Small intestine (tissue), 16 donors: ENCODE measurements at places on chromosomes 11 and 22.
A peak's percentile ranks its signal among the peaks of the same experiment; 100 is the strongest.

DNA sequence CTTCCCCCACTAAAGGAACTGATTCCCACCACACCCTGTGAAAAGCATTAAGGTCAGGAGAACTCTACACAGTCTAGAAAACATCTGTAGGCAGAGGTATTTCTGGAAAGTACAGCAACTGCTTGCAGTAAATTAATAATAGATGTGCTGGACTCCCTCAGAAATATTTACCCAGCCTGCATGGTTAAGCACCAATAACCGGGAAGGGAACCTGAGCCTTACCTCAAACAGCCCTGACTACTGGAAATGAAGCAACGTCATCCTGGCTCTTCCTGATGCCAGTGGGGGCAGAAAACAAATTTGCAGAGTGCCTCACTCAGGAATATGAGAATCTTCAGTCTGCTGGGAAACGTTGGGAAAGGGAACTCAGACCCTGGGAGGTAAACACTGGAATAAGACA, 318.1 kb downstream of the TENM4 start:
- no peak overlapping the region for H3K27ac ChIP-seq
- H3K27me3 ChIP-seq = no peaks in the 10 kb centered on the region
- H3K36me3 ChIP-seq = no peaks in the 10 kb centered on the region
- H3K4me1 ChIP-seq = no peaks in the 10 kb centered on the region

DNA sequence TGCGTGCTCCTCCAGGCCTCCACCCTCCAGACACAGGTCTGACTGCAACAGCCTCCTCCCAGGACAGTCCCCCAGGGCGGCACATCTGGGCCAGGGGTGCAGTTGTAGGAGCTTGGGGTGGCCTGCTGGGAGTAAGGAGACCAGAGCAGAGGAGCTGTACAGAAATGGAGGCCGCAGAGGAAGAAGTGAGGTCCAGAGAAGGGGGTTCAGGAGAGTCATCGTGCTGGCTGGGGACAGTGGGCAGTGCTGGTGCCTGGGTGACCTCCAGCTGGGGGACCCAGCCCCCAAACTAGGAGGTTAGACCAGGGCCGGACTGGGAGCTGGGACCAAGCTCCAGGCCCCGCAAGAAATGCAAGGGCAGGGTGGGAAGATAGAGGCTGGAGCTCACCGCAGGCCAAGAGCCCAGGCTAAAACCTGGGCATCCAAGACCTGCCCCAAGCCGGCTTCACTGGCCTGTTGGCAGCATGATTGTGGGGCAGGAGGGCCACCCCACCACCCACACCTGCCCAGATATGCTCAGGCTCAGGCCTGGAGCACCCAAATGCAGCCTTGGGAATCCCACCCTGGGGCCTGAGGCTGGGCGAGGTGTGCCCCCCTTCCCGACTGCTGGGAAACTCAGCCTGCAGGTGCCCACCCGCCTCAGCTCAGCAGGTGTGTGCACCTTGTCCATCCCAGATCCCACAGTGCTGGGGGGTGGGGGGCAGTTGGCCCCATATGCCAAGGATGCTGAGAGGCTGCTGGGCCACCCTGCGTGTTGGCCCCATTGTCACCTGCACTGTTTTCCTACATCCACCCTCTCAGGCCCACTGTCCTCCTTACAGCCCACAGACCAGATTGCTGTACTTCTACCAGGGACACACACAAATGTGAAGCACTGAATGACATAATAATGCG, 96.9 kb downstream of the MORC2 start:
- H3K4me3 ChIP-seq = no peak overlapping the region
- no peaks in the 10 kb centered on the region for H3K4me1 ChIP-seq
- H3K27ac ChIP-seq = no peak overlapping the region

GRCh38 chr22:20531404-20532201, 24.2 kb downstream of the MED15 start:
- no peak overlapping the region for H3K4me3 ChIP-seq
- H3K27me3 ChIP-seq = no peaks in the 10 kb centered on the region
- H3K27ac ChIP-seq = peak overlapping the region; percentile 44
- H3K36me3 ChIP-seq = peaks cover 73% of the 10 kb centered on the region
- peaks cover 26% of the 10 kb centered on the region for H3K4me1 ChIP-seq

DNA sequence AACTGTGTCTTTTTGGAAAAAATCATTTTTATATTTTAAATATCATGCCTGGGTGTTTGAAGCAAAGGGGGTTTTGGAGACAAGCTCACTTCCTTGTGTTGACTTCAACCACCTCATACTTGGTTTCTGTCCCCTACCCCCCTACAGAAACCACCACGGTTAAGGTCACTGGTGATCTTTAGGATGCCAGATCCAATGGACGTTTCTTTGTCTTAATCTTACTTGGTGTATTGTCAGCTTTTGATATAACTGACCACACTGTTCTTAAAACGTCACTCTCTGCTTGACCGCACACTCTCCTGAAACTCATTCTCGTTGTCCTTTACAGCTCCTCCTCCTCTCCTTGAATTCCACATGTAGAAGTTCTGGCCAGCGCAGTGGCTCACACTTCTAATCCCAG, 34.8 kb upstream of the SWAP70 start:
- DNase-seq = no peak
- no peaks in the 10 kb centered on the region for H3K27me3 ChIP-seq
- H3K27ac ChIP-seq = no peak overlapping the region

- no peak overlapping the region for H3K4me3 ChIP-seq
- no peaks in the 10 kb centered on the region for H3K36me3 ChIP-seq
- DNase-seq = no peak
- no peaks in the 10 kb centered on the region for H3K27me3 ChIP-seq
Observed at GRCh38 chr11:114889594-114890011, 211.3 kb downstream of the NXPE2 start.

DNA sequence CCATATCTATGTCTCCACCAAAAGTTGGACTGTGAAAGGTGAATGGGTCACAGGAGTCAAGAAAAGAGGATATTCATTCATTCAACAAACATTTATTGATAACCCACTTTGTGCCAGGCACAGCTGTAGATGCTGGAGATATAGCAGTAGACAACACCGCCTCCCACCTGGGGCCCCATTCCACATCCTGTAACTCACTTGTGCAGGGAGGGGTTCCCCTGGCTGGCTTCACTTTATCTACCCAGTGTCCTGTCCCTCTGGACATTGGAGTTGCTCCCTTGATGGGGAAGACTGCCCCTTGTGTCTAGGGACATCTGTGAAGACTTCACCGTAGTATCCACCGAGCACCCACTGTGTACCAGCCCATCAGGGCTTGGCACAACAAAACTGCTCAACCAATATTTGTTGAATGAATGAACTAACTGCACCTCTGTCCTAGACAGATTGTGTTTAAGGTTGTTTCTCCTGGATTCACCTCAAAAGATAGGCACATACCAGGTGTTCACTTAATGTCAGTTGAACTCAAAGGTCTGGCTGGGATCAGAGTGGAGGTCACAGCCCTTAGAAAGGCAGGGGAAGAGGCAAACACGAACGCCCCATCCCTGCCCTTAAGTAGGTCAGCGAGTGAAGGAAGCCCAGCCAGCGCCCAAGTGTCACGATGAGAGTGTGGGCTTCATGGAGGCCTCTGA, 1.4 kb upstream of the OVOL1 start:
- no peak for DNase-seq
- peaks cover 33% of the 10 kb centered on the region for H3K4me1 ChIP-seq
- no peak overlapping the region for H3K27ac ChIP-seq
- no peaks in the 10 kb centered on the region for H3K36me3 ChIP-seq

- no peak overlapping the region for H3K4me3 ChIP-seq
- no peak overlapping the region for H3K27ac ChIP-seq
- peaks cover 6% of the 10 kb centered on the region for H3K27me3 ChIP-seq
- H3K4me1 ChIP-seq = no peaks in the 10 kb centered on the region
Observed at GRCh38 chr22:19742160-19743066, 18.2 kb upstream of the TBX1 start.

DNA sequence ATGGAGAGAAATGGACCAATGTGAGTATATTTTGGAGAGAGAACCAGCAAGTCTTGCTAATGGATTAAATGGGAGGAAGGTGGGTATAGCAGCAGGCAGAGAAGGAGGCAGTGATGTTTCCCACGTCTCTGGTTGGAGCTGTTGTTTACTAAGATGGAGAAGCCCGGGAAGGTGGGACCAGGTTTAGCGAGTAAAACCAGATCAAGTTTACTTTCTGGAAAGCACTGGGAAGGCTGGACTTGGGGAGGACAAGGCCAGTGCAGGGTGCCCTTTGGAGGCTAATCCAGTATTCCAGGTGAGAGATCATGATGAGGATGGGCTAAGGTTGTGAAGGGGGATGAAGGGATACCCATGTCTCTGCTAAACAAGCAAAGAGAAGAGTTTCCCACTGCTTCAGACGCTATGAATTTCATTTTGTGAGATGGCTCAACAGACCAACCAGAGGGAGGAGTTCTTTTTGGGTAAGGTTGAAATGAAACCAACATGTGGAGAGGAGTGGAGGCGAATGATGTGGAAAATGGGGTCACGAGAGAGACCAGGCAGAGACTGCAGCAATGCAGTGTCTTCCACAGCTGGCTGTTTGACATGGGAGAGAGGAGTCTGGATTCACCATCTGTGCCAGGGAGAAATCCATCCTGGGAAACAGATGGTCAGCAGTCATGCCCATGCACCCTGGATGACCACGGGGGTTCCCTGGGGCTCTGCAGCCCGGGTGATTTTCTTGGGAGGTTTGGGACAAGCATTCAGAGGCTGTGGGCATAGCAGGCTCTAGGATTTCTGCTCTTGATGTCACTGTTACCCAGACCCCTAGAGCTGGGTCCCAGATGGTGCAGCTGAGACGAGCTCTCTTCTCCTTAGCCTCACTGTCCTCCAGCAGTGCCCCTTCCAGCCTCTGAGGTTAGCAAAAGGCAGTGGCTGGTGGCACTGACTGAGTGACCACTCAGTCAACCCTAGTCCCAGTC, 24.9 kb downstream of the COMMD9 start:
- H3K36me3 ChIP-seq = peaks cover 2% of the 10 kb centered on the region
- H3K4me3 ChIP-seq = no peak overlapping the region
- no peaks in the 10 kb centered on the region for H3K27me3 ChIP-seq
- no peaks in the 10 kb centered on the region for H3K4me1 ChIP-seq
- no peak overlapping the region for H3K27ac ChIP-seq

GRCh38 chr11:66725647-66726046, 3.4 kb downstream of the SPTBN2 start:
- DNase-seq = no peak
- H3K27ac ChIP-seq = no peak overlapping the region
- no peak overlapping the region for H3K4me3 ChIP-seq
- no peaks in the 10 kb centered on the region for H3K36me3 ChIP-seq
- H3K27me3 ChIP-seq = peaks cover 16% of the 10 kb centered on the region

DNA sequence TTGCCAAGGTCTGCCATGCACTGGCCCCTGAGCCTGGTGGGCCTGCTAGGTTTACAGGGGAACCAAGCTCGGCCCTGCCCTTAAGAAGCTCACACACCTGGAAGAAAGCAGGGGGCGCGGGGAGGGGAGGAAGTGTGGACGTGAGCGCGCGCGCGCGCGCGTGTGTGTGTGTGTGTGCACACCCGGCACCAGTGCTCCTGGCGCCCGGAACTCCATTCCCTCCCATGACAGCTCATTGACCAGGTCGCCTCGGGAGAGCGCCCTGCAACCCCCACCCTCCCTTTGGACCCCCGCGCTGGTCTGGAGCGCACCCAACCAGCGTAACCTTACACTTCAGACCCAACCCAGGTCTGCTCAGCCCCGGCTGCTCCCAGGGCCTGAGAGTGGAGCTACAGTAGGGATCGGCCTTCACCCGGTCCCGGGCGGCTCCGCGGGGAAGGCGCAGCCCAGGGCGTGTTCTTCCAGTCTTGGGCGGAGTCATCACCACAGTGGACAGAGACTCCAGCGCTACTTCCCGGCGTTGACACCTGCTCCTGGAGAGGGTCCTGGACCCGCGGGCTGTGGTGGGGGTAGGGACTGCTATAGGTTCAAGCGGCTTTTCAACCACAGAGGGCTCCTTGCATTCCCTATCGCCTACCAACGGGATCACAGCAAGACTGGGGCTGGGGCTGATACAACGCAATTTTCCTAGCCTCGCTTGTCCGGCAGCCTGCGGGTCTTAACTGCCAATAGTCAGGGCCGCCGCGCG, 1.5 kb downstream of the GALNT18 start:
- DNase-seq = peak; percentile 45
- peaks cover 16% of the 10 kb centered on the region for H3K4me1 ChIP-seq
- H3K4me3 ChIP-seq = peak overlapping the region; percentile 61
- peak overlapping the region; percentile 32 for H3K27ac ChIP-seq
- H3K36me3 ChIP-seq = no peaks in the 10 kb centered on the region

DNA sequence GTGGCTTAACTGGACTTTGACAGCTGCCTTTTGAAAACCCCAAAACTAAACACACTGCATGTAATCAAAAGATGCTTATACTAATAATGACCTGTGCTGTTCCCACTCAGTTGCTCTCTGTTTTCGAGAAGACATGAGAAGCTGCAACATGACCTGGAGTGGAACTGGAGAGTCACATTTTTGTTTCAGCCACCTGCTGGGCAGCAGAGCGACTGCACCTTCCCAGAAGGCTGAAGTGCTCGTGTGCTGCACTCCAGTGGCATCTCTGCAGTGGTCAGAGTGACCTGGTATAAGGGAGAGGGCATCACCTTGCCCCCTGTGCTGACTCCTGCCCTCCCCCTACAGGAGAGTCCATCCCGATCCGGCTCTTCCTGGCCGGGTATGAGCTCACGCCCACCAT, 8.6 kb downstream of the THYN1 start:
- H3K27me3 ChIP-seq = no peaks in the 10 kb centered on the region
- DNase-seq = peak; percentile 13
- H3K36me3 ChIP-seq = peaks cover 23% of the 10 kb centered on the region
- no peak overlapping the region for H3K4me3 ChIP-seq
- H3K27ac ChIP-seq = no peak overlapping the region
- H3K4me1 ChIP-seq = no peaks in the 10 kb centered on the region
